ENCODE measurements at places on chromosomes 16 and 17.

DNA sequence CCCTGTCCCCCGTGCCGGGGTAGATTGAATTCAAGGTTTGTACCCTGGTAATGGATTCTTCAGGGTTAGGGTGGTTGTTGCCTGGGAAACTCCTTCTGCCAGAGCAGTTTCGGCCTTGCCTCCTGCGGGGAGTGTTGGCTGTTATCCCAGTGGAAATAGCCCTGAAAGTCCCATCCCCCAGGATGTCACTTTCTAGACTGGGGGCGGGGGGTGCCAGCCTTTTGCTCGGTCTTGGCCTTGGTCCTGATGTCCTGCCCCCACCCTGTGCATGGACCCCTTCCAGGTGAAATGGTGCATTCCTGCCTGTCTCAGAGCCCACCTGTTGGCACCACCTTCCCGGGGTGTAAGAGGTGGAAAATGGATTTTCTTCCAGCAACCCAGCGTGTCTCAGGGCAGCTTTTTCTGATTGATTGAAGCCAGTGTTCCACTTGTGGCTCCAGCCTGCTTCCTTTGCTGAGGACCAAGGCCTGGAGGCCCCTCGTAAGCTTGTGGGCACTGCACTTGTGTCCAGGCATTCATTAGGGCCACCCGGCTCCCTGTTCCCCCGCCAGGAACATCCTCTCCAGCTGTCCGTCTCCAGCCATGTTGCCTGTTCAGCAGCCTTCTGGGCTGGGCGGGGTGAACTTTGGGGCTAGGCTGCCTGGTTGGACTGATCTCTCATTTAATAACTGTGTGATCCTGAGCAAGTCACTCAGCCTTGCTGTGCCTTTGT is 25.6 kb downstream of the MGAT5B start:
- DNase-seq: no peak

DNA sequence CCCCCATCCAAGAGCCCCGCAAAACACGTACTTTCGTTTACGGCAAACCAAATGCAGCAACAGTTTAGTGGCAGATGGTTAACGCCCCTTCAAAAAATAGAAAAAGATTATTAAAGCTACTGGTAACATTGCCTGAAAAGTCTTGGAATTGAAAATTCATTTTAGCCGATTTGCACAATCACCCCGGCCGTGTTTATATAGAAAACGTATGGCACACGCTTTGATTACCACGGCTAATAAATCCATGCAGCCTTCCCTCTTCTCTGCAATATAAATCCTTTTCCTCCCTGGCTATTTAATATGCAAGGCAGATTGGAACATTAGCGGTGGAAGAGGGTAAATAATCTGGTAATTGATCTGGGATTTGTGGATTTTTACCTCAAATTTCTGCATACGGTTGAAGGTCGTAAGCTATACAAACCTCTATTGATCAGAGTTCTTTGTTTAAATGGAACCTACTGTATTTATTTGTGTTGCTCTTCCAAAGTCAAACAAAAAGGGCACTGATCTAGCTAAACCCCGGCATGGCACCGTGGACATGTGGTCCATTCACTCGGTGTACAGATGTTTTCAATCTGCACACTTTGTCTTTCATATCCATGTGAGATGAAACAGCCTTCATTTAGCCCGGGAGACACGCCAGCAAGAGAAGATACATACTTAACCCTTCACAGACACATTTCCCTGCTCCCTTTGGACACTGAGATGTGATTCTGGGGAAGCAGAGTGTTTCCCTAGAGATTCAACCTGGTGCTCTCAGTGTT is 238.1 kb upstream of the MAF start:
- DNase-seq: no peak

GRCh38 chr17:34581446-34582184 is 2.2 kb downstream of the TMEM132E start:
- no peak for DNase-seq

GRCh38 chr17:27952366-27952765 is 59.2 kb upstream of the LYRM9 start:
- DNase-seq: no peak

DNA sequence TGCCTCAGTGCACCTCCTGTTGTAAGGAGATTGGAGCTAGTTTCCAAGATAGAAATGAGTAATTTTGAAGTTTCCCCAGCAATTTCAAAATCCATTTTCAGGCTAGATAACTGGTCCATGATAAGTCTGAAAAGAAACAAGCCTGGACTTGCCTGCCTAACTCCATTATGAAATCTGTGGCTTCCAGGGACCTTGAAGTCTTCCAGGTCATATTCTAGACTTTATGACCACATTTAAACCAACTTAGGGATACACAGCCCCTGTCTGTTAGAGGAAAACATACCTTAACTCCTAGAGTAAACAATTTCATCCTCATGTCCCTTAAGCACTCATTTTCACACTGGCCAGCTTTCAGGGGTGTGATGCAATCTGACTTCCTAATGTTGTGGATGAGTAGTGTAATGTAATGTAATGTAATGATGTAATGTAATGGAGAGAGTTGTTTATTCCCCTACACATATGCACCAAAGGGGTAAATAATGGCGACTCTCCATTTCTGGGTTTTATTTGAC is 96.7 kb upstream of the FAM20A start:
- no peak for DNase-seq

- no peak for DNase-seq
Measured at GRCh38 chr16:23252310-23252709, 49.8 kb upstream of the SCNN1B start.

GRCh38 chr17:50839591-50840310 is 4.4 kb downstream of the WFIKKN2 start:
- no peak for DNase-seq

DNA sequence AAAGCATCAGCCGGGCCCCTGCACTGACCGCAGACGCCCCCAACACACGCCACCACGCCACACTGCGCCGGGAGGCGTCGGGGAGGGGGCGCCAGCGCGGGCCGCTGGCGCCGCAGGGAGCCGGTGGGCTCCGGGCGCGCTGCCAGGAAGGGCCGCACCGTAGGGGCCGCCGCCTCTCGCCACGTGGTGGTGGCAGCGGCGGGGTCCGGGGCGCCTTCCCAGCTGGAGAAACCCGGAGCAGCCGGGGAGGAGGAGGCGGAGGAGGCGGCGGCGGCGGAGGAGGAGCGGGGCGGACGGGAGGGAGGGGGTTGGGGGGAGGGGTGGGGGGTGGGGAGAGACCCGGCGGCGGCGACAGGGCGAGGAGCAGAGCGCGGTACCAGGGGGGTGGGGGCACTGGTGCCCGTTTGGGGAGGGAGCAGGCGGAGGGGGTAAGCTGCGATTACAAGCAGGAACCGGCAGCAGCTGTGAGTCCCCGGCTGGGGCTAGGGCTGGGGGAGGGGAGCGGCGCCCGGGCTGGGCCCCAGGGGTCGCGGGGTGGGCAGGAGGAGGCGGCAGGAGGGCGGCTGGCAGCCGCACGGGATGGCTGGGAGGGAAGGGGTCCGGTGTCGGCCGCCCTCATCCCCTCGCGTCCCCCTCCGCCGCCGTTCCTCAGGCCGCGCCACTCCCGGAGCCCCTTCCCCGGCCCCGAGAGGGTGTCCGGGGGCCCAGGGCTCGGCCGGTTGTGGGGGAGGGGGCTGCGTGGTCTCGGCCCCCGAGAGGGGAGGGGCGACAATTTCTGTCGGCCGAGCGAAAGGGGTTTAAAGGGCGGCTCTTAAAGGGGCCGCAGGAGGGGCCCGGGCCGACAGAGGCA is at the start of gene TBKBP1:
Gene TBKBP1 (plus strand): TSS at position 431 of the 850 bp plus-strand sequence. CDS start 1,952 bp downstream, outside the sequence.
- DNase-seq: peak; percentile 87

DNA sequence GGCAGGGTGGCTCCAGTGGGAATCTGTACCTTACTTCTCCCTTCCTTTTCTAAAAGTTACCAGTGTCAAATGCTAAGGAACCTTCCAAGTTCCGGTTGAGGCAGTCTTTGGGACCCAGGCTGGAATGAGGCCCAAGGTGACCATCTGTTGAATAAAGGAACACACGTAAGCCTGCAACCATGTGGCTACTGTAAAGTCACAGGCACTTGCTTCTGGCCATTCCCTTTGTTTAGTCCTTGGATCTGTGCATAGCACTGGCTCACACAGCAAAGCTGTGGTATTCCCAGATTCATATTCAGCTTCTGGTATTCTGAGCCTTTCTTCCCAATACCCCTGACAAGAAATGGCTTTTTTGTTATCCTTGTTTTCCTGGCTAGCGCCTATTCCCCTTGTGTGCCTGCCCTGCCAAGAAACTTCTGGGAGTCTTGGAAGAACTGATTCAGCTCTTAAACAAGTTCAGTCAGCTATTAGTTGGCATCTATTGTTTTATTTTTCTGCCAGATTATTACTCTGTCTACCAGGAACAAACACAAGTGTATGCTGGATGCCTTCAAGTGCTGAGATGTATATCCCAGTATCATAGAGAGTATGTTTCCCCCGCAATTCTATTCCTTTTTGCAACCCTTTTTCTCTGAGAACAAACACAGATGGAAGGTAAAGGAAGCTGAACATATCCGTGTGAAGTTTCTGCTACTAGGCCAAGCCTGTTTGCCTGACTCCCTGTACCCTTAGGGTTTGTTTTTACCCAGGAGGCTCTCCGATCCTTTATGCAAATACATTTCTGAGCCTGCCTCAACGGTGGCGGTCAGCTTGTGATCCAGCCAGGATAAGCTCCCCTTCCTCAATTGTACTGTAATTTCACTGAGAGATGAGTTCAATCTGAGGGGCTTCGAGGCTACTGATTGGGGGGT is 13.2 kb downstream of the TMEM238L start:
- DNase-seq: no peak
